Activated T-cell treated with anti-CD3 and anti-CD28 coated beads for 48 hours (primary cell): ENCODE measurements at places on chromosomes 5 and 9.

DNA sequence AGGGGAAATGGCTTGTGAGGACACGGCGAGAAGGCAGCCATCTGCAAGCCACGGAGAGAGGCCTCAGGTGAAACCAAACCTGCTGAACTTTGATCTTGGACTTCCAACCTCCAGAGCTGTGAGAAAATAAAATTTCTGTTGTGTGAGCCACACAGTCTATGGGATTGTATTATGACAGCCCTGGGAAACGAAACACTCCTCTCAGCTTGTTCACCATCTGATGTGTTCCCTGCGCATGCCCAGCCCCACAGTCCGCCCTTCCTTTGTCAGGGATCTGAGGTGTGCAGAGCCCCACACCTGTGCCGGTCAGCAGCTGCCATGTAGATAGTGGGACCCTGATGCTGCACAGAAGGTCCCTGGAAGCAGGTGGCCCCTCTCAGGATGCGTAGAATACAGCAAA is 34.1 kb downstream of the PLPP7 start:
- DNase-seq: no peak

DNA sequence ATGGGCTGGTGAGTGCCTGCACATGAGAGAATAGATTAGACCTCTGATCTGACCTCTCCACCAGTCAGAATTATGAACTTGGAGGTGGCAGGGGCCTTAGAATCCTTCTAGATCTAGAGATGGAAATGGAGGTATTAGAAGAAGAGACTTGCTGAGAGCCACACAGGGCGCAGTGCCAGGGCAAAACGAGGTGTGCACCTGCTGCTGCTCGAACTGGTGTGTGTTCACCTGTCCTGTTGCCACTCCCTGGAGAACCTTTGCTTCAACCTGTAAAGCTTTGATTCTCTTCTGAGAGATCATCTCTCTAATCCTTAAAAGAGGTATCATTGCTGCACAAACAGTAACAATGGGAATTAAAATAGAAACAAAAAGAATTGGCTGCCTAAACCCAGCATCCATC is 24.9 kb downstream of the FRMPD1 start:
- no peak for DNase-seq

- no peak for DNase-seq
These were observed 72.7 kb downstream of the MRPL36 start for GRCh38 chr5:1726956-1727355.

GRCh38 chr5:51225789-51226742 is 157.2 kb upstream of the ISL1 start:
- DNase-seq: no peak

DNA sequence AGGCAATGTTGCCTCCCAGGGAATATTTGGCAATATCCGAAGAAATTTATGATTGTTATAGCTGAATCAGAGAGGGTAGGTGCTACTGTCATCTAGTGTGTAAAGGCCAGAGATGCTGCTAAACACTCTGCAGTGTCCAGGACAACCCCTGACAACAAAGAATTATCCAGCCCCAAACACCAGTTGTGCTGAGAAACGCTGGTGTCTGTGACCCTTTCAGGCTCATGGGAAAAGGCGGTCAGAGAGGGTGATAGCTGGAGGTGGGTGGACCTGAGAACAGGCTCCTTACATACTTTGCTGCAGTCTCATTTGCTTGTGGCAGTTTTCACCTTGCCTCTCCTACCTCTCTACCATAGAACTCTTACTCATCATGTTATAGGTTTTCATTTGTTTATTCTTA is 295.3 kb upstream of the DMRT1 start:
- no peak for DNase-seq

DNA sequence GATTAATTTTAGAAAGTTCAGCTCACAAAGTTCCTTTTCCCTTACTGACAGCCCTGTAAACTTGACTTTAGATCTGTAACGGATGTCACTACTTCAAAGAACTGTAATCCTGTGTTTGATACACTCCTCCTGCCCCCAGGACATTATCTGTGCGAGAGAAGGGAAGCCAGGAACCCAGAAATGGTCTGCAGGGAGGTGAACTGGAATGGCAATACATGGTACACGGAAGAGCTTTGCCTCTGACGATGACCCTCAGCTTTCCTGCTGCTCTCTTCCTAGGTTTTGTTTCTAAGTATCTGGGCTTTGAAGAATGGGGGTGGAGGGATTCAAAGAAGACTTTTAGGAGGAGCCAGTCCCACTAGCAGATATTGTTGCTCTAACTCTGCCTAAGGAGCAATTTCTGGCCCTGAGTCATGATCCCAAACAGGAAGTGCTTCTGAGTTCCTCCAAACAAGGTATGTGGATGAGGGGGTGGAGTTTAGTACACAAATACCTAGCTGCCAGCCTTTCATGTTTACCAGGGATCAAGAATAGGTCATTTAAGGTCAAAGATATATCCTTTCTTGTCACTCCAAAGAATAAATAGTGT is 43.4 kb upstream of the TMC1 start:
- DNase-seq: no peak

- no peak for DNase-seq
These were observed 154.1 kb downstream of the OSTF1 start for GRCh38 chr9:75242426-75242825.

GRCh38 chr5:129384736-129385135 is 75.4 kb upstream of the ADAMTS19 start:
- no peak for DNase-seq
